ENCODE measurements at places on chromosomes 4 and X.

DNA sequence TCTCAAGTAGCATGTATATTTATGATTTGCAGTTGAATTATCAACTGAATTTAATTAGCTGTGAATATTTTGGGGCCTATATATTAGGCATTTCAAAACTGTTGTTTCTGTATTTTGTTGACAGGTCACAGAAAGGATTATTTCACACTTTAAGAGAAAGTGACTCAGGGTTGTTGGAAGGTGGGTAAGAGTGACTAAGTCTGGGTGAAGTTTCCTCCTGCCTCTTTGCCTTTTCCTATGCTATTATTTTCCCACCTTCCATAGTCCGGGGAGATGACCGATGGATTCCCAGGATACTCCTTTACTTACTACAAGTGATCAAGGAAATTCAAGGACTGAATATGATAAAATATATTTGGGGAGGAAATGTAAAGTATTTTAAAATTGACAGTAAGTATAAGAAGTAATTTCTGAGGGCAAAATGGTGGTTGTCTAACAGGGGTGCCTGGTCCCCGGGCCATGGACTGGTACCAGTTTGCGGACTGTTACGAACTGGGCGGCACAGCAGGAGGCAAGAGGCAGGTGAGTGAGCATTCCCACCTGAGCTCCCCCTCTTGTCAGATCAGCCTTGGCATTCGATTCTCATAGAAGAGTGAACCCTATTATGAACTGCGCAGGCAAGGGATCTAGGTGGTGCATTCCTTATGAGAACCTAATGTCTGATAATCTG, 175.5 kb upstream of the GPRIN3 start:
- DNase-seq, result no peak
- H3K36me3 ChIP-seq, result no peaks in the 10 kb centered on the region
- no peak overlapping the region for H3K4me3 ChIP-seq

- no peak overlapping the region for H3K27ac ChIP-seq
- H3K36me3 ChIP-seq, result no peaks in the 10 kb centered on the region
- H3K4me3 ChIP-seq, result no peak overlapping the region
- peaks cover 1% of the 10 kb centered on the region for H3K27me3 ChIP-seq
Measured at GRCh38 chr4:165201806-165202205, 5.6 kb upstream of the KLHL2 start.

DNA sequence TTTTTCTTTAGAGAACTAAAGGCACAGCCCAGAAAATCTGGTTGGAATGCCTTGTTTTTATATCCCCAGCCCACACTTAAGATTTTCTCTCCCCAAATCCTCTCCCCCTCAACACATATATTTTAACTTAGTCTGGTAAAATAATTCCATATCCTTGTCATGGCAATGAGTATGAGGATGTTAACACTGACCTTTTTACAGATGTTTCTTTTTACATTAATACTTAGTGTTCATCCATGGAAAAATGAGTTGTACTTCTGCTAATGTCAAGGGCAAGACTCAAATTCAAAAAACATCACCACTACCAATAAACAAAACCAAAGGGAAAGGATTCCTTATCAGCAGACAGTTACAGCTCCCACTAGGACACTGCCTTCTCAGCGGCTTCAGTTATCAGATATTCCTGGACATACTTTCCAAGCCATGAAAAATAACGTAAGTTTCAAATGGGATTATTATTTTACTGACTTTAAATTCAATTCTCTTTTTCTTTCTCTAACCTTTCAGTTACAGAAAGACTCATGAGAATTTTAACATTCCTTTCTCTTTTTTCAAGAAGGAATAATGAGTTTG, 83.3 kb downstream of the RASL11B start:
- no peaks in the 10 kb centered on the region for H3K27me3 ChIP-seq
- no peak overlapping the region for H3K27ac ChIP-seq
- peaks cover 6% of the 10 kb centered on the region for H3K36me3 ChIP-seq
- no peak overlapping the region for H3K4me3 ChIP-seq

- no peaks in the 10 kb centered on the region for H3K4me1 ChIP-seq
- DNase-seq, result no peak
- H3K27me3 ChIP-seq, result peaks cover 2% of the 10 kb centered on the region
Measured at GRCh38 chr4:139675651-139676050, 10.0 kb downstream of the MGST2 start.

Data from HFFc6 (cell line).